ENCODE measurements at places on chromosomes 2 and 18.

GRCh38 chr2:207688597-207688996 is 22.8 kb upstream of the CCNYL1 start:
- no peak for DNase-seq

DNA sequence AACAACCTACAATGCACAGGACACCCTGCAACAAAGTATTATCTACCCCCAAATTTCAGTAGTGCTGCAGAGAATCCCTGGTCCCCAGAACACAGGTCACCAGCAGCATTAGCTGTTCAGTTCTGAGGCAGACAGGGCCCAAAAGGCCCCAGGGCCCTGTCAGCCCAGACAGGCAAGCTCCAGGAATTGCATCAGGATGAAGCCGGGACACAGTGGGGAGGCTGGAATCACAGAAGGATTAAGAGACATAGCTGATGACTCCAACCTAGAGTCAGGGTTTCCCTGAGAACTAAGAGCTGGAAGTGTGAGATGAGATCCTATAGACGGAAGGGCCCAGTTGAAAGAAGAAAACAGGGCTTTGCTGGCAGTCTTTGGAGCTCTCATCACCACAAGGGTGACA is 148.1 kb downstream of the GALNT14 start:
- DNase-seq = no peak

DNA sequence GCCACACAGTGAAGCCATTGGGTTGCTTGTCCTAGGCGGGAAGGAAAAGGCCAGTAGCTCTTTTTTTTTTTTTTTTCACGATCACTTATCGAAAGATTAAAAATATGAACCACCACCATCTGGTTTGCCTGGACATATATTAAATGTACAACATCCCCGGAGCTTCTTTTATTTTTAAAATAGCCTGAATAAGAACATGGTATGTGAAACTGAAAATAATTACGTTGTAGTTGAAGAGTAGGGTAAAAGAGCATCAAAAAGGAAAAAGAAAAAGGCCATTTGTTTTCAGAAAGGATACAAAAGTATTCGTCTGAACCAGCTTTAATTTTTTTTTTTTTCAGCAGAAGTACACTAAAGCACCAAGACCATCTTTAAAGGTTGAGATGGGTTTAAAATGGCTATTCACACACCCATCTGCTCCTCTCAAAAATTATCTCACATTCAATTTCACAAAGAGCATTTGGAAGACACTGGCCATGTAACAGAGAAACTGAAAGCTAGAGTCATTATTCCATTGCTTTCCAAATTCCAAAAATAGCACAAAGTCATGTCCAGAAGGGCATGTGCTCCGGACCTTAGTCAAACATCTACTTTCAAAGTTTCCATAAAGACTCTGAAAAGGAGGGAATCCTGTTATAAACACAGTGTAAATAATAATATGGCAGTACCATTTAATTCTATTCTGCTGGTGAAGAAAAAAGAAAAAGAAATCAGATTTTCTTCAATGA is 82.9 kb downstream of the SCN3A start:
- no peak for DNase-seq

- DNase-seq = no peak
Observed at GRCh38 chr18:34604591-34604990, 105.5 kb upstream of the DTNA start.

DNA sequence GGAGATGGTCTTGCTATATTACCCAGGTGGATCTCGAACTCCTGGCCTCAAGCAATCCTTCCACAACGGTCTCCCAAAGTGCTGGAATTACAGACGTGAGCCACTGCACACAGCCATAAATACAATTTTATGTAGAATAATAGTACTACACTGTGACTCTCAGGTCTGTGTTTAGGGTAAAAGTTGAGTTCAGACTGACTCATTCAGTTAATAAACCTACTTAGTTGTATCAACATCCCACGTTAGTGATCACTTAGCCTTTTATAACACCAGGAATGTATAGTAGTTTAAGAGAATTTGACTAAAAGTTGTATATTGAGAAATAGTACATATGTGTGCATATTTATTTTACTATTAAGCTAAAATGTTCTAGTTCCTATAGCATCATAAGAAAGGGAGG is 237.5 kb downstream of the PHLPP1 start:
- DNase-seq = no peak

Data from GM03348 (cell line).